ENCODE measurements at places on chromosomes 2 and 18.

- DNase-seq, result no peak
These were observed 156.1 kb upstream of the SRD5A2 start for GRCh38 chr2:31736695-31737454.

DNA sequence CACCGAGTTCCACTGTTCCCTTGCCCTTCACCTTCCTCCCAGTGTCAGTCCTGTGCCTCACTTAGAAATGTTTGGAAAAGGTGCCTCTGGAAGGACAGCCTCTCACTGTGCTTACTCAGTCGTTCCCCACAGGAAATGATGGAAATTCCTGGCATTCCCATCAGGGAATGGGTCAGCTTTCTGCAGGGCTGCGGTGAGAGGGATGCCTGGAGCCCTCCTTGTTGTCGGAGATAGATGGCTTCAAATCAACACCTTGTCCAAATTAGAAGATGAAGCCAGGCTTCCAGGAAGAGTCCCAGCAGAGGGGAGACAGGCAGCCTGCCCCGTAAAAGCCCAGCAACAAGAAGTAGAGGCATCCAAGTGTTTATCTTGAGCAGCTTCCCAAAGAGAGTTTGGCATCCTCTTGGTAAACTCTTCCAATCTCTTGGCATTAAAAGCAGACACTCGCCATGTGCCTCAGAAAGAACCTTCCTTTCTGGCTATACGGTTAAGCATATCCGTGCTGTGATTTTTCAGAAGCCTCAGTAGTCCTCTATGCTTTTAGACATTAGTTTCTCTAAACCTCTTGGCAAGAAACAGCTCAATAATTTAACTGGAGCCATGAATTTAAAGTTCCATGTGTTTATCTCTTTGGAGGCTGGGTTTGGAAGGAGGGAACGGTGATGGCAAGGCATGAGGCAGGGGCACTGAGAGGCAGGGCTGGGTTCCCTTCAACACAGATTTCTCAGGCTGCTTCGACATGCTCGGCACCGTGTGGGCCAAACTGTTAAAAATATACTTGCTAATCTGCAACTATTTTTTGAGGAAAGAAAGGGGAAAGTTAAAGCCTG lies 25.1 kb downstream of the COLEC12 start:
- peak; percentile 55 for DNase-seq

DNA sequence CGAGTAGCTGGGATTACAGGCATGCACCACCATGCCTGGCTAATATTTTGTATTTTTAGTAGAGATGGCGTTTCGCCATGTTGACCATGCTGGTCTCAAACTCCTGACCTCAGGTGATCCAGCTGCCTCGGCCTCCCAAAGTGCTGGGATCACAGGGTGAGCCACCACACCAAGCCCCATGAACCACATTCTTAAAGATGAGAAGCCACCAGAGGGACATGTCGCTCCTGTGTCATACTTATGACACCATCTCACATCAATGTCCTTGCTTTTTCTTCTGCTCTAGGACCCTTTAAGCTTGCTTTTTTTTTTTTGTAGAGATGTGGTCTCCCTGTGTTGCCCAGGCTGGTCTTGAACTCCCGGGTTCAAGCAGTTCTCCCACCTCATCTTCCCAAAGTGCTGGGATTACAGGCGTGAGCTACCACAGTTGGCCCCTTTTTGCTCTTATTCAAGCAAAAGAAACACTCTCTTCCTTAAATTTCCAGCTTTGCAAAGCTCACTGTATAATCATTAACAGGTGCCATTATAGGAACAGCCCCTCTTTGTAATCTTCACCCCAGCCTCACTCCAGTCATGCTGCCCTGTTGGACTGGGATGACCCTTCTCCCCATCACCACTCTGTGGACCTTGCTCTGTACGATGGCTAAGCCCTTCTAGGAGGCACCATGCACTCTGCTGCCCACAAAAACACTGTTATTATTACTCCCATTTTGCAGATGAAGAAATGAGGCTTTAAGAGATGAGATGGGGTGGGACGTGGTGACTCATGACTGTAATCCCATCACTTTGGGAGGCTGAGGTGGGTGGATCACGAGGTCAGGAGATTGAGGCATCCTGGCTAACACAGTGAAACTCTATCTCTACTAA lies 10.8 kb upstream of the KCNG3 start:
- no peak for DNase-seq

GRCh38 chr2:84319581-84319980 lies 139.5 kb downstream of the SUCLG1 start:
- DNase-seq, result no peak

DNA sequence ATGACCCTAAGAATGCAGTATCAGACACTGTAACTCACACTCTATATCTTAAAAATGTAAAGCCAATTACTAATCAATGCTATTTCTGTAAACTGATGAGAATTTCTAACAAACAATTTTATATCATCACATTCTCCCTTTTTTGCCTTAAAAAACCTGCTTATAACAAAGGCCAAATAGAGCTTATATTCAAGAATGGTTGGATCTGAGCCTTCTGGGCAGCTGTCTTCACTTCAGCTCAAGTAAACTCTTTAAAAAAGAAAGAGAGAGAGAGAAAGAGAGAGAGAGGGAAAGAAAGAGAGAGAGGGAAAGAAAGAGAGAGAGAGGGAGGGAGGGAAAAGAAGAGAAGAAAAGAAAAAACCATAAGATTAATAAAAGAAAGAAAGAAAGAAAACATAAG lies 231.8 kb downstream of the KCNE4 start:
- DNase-seq, result no peak

DNA sequence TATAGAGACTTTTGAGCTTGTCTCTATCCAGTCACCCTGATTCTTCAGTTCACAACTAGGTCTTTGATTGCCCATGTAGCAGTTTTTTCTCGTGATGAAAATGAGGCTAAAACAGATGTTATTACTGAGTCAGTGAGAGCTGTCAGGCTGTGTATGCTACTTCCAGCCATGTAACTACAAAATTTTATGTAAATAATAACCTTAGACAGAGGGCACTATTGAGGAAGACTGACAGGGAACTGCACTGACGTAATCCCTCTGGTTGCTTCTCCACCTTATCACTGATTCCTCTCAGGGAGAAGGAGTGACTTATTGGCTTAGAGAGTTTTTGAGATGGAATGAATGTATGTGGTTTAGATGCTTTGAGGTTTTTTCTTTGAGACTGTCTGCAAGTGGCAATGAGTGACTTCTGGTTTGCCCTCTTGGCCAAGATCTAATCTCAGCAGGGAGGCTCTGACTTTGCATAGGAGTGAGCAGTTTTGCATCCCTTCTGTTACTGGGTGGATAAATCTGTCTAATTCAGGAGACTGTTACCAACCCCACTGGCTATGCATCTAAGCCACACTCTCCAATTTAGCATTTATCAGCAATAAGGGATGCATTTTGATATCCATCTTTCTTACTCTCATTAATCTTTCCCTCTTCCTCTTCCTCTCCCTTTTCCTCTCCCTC lies 555.2 kb upstream of the FANCL start:
- no peak for DNase-seq

GRCh38 chr2:230694241-230694640 lies 18.4 kb upstream of the CAB39 start:
- DNase-seq, result no peak

- no peak for DNase-seq
These were observed 18.9 kb downstream of the ADI1 start for GRCh38 chr2:3500326-3500899.

DNA sequence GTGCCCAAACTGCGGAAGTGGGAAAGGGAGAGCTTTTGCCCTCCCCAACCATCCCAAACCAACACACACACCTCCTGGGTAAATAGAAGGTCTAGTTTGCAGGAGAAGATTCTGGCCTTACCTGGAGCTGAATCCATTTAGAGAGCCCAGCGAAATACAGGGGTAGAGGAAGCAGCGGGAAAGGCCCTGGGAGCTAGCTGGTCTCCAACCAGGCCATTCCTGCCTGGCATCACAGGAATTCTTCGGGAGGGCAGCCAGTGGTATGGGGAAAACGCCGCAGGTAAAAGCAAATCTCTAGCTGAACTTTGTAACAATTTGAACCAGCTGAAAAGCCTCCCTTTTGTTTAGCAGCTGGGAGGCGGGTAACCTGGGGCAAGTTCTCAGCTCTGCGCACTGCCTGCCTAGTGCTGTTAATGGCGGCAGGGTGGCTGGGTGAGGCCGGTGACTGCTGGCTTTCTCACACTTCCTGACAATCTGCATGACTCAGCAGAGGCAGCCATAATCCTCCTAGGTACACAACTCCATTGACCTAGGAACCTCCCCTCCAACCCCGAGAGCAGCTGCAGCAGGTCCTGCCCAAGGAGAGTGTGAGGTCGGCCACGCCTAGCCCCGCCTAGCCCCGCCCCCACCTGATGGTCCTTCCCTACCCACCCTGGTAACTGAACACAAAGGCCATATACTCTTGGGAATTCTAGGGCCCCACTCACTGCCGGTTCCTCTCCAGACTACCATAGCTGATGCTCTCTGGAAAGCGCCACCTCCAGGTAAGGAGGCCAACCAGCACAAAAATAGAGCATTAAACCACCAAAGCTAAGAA lies 483.8 kb upstream of the REG3G start:
- DNase-seq, result no peak

GRCh38 chr2:206708286-206708685 lies 9.9 kb downstream of the DYTN start:
- no peak for DNase-seq

- DNase-seq, result no peak
These were observed 148.0 kb downstream of the FAM210A start for GRCh38 chr18:13578400-13578799.

GRCh38 chr2:60873381-60873780 lies 8.0 kb upstream of the REL start:
- no peak for DNase-seq

DNA sequence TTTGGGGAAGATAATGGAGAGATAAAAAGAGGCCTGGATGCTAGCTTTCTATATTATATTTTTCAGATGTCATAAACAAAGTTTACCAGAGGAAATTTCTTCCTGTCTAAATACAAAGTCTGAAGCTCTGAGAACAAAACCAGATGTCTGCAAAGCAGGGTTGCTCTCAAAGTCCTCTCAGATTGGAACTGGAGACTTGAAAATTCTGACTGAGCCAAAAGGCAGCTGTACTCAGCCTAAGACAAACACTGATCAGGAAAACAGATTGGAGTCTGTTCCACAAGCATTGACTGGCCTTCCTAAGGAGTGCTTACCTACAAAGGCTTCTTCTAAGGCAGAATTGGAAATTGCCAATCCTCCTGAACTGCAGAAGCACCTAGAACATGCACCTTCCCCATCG lies 25.1 kb downstream of the KDM3A start:
- DNase-seq, result no peak

DNA sequence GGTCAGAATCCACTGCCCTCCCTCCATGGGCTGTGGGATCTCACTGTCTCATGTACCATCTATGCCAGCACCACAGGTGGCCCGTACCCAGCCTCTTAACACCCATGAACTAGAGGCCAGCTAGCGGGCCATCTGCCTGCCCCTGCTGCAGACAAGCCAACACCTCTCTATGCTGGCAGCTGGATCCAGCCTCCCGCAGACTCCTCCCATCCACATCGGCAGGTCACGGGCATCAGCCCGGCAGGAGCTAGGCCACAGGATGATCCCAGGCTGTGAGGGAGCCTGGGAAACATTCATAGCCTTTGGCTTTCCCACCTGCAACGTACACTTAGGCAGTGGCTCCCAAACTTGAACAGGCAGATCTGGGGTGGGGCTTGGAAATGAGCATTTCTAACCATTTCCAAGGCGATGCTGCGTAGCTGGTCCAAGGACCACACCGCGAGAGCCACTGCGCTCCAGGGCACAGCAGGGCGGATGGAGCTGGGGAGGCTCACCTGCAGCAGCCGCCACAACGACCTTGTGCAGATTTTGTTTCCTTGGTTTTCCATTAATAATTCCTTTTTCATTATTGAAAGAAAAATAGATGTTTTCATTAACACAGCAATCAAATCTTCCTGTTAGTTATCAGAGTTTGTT lies 114.7 kb downstream of the KCNF1 start:
- no peak for DNase-seq

DNA sequence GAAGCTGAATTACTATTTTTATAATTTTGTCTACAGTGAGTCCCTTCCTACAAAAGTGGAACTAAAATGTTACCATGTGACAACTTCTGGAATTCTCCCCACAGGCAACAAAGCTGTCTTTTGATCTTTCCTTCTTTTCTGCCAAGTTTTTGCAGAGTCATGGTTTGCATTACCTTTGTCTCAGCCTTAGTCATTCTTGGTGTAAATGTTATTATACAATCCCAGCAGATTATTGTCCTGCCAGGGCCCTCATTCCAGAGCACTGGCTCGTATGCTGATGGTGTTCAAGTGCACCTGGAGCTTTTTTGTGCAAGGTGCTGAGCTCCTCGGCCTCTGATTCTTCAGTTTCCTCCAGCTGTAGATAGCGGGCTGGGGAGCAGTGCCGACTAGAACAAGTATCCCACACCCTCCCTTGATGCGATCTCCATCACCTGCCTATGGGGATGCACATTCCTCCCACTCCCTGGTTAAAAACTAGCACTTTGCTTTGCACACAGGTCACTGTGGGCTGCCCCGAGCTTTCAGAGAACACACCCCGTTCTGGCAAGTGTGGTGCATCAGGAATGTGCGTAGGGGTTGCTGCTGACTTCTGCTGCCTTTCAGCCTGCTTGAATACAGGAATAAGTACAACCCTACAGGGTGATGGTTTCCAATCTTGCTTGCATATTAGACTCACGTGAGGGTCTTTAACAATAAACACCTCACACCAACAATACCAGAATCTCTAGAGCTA lies 263.6 kb downstream of the RNF144A start:
- DNase-seq, result no peak

GRCh38 chr2:206435742-206436141 lies 7.6 kb upstream of the ADAM23 start:
- peak; percentile 26 for DNase-seq

GRCh38 chr2:10477443-10478297 lies 29.5 kb upstream of the ODC1 start:
- no peak for DNase-seq

DNA sequence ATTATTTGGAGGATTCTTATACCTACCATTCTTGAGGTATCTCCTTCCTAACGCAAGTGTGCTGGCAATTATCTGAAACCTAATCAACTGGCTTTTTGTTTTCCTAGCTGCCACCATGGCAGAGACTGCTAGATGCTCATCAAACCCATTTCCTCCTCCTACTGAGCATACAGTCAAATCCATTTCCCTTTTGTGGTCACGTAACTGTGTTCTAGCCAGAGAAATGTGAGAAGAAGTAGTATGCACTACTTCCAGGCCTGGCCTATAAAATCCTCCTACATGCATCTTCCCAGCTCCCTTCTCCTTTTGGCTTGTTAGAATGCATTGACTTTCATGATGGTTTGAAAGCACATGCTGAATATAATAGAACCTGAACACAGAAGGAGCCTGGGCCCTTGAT lies 494.1 kb upstream of the MEIS1 start:
- DNase-seq, result no peak

DNA sequence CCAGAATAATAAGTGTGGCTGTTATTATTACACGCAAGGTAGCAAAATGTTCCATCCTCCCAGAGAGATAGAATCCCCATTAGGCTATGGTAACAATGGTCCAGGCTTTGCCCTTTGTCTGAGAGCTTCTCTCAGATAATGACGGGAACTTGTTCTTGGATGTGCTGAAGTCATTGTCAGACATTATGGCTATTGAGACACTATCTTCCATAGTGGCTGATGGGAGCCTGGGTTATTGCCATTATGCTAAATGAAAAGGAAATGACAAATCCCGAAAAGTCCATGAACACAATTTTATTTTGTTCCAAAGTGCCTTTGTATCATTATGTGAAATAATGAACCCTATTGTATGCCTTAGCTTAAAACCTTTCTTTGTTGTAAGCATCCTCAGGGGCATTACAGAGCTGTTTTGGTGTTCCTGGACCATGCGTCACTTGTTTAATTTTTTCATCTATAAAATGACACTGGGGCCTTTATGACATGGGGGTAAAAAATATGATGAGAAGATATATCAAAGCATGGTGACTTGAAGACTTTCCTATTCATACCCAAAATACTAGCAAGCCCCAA lies 218.5 kb downstream of the KCNS3 start:
- DNase-seq, result no peak

Data from right hindlimb (tissue), 1 donor.